ENCODE measurements at places on chromosomes 5 and 9. TPM values are rescaled to one million over a fixed set of nuclear protein-coding genes. Genes with fewer than 3 reads are reported as not detected.
A peak's percentile ranks its signal among the peaks of the same experiment; 100 is the strongest.

Gene PAEP
- total RNA-seq = not detected

Gene GAPT
- total RNA-seq = not detected

Gene FGF10
- not detected for total RNA-seq

Gene UCK1
- total RNA-seq = 18.8 TPM

DNA sequence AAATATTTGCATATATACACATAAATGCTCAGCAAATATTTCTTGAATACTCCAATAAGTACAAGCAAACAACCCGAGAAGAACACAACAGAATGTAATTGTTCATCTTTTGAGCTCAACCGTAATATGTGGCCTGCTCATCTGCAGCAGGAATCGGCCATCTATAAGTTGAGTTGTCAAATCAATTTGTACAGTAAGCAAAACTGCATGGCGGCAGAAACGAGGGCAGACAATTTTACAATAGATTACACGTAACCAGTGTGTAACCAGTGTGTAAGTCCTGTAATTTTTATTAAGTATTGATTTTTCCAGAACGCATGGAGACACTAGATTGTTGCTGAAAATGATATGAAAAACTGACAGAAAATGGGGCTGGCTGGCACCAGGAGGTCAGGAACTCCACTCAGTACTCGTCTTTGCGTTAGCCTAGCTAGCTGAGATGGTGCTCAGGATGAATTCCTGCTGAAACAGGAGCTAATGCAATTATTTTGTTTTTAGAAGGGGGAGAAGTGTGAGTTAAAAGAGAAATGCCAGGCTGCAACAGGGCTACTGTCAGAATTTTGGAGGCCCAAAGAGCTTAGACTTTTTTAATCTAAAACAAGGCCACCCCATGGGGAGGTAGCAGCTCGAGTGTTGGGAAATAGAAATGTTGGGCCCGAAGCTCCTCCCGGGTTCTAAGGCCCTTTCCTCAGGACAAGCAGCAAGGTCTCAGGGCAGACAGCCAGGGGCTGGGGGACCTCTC is 682 bp downstream of the DHX29 start:
- DNase-seq = peak; percentile 12

- DNase-seq = no peak
These were observed 17.2 kb downstream of the GNPDA1 start for GRCh38 chr5:141995656-141996055.

DNA sequence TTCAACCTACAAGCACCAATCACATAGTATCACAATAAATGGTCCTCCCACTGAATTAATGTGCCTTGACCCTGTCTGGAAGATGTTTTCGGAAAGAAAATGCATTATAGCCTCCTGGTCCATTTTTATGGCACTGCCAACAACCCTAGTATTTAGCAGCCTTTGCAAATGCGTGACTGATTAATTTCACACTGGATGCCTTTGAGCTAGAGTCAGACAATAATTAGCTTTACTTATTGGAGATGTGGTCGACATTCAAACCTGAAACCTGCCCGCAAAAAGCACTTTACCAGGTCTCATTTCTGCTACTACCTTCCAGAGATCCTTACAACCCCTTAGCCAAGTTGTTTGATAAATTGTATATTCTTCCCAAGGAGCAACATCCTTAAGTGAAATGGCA is 119.3 kb upstream of the DPYSL3 start:
- no peak for DNase-seq

DNA sequence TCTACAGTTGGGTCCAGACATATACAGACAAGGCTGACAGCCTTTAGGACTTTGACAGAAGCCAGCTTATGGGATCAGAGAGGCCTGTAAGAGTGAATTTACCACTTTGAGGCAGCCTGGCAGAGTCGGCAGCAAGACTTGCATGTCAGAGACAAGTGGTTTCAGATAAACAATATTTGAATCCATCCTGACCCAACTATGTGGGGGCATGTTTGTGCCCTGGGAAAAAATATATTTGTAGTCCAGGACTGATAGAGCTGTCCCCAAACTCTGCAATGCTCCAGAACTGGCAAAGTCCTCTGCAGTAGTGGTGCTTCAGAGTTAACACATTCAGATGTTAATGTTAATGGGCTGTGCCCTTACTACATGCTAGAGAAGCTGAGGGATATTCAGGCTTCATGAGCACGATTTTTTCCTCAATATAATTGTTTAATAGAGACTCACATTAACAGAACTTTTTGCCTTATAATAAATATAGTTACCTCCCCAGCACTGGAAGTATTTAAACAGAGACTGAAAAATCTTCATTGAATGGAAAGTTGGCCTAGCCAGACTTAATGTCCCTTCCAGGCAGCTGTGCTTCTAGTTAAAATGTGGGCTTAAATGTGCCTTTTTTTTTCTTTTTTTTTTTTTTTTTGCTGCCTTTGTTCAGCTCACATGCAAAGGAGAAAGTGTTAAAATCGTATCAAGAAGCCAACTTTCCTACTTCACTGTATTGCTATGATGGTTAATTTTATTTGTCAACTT is 42.9 kb downstream of the FEM1C start:
- DNase-seq = no peak

- no peak for DNase-seq
These were observed 42.9 kb upstream of the ALDOB start for GRCh38 chr9:101478444-101478843.

GRCh38 chr5:146290318-146290717 is 48.3 kb upstream of the POU4F3 start:
- no peak for DNase-seq
